ENCODE measurements at places on chromosomes 6 and 20.
A peak's percentile ranks its signal among the peaks of the same experiment; 100 is the strongest.

DNA sequence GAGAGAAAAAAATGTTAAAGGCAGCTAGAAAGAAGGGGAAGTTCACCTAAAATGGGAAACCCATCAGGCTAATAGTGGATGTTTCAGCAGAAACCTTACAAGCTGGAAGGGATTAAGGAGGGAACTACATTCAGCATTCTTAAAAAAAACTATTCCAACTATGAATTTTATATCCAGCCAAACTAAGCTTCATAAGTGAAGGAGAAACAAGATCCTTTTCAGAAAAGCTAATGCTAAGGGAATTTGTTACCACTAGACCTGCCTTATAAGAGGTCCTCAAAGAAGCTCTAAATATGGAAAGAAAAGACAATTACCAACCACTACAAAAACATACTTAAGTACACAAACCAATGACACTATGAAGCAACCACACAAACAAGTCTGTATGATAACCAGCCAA, 59.2 kb upstream of the SLC35F1 start:
- DNase-seq: no peak

- DNase-seq: no peak
These were observed 54.3 kb upstream of the BMP6 start for GRCh38 chr6:7671581-7671980.

- DNase-seq: peak; percentile 58
These were observed 31.6 kb upstream of the LY86 start for GRCh38 chr6:6556738-6557503.

GRCh38 chr6:106090001-106090400, 3.9 kb downstream of the PRDM1 start:
- DNase-seq: no peak

DNA sequence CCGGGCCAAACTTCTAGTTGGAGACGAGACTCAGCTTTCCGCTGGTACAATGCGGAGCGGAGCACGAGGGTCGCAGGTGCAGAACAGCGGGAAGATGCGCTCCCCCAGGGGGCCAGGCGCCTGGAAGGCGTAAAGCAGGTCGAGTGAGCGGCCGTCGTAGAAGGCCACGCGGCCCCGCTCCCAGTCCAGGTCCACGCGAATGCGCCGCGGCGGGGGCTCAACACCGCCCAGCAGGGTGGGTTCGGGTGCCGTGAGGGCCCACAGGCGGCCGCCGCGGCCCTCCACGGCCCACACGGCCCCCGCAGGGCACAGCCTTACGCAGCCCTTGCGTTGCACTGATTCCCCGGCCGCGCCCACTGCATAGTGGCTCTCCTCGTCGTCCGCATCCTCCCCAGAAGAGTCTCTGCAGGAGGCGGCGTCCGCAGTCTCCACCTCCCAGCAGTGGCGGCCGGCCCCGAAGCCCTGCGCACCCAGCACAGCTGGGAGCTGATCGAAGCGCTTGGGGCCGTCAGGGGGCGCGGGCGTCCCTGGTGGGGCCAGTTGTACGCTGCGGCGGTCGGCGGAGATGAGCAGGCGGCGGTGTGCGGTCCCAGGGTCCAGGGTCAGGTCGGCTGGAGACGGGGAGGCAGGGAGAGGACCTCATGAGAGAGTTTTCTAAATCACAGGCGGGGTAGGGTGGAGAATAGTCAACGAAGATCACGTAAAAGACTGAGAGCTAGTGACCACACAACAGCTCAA, 4.3 kb downstream of the PPP1R11 start:
- DNase-seq: no peak

GRCh38 chr6:82608781-82609180, 245.2 kb downstream of the TPBG start:
- no peak for DNase-seq

DNA sequence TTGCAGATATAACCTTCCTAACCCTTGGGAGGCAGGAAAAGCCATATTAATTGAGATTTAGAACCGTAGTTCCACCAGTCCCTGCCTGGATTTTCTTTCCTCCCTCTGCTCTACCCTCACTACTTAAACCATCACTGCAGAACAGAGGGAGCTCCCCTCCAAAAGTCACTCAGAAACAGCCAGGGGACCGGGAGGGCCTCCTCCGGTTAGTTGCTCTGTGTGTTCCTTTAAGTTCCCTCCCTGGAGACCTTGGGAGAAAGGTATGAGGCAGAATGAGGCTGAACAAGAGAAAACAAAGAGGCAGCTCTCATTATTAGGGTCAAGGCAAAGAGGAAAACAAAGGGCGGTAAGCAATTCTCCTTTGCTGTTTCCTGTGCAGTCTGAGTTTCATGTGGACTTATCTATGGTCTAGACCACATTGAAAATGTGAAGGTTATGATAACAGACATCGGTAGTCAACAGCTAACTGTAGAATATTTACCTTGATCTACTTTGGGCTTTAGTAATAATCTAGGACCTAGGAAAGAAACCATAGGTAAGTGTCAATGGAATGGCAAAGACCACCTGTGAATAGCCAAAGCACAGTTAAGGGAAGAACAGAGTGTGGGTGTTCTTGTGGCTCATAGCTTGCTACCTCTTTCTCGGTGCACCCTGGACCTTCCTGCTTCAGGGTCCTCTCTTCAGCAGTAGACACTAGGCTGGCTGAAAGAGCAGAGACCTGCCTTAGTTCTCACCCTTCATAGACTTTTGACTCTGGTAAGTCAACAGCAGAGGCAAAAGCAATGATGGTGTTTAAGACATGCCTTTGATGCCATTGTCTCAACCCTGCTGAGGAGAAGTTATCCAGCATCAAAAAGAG, 250.9 kb upstream of the CITED2 start:
- DNase-seq: no peak

- DNase-seq: no peak
These were observed 24.7 kb downstream of the TTLL9 start for GRCh38 chr20:31894980-31895675.

DNA sequence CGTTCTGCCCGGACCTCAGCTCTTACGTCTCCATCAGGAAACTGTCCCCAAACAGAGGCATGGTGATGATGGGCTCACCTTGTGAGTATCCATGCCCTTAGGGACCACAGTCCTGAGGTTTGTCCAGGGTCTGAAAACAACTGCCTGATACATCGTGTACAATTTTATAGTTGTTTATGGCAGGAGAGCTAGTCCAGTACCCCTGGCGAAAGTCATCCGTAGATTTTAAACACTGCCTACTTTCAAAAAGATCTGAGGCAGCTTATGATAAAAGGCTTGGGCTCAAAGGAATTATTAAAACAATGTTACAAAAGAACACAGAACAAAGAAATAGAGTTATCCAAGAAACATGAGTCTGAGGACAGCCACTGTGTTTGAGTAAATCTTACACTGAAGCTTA, 14.0 kb downstream of the NTSR1 start:
- DNase-seq: no peak

GRCh38 chr20:17556837-17557674, 12.8 kb upstream of the DSTN start:
- DNase-seq: no peak

DNA sequence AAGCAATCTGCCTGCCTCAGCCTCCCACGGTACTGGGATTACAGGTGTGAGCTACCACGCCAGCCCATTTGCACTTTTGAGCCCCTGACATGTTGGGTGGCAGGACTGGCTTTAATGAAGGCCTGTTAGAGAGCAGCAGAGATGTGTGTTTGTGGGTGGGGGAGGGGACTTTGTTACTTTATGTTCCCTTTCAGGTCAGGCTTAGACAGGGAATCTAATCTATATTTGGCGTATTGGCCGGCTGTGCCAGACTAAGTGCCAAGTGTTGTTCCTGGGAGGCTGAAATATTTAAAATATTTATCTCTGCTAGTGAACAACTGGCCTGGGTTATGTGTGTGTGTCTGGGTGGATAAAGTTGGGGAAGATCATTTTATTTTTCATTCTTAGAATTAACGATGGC, 6.1 kb downstream of the GMPR start:
- DNase-seq: no peak

DNA sequence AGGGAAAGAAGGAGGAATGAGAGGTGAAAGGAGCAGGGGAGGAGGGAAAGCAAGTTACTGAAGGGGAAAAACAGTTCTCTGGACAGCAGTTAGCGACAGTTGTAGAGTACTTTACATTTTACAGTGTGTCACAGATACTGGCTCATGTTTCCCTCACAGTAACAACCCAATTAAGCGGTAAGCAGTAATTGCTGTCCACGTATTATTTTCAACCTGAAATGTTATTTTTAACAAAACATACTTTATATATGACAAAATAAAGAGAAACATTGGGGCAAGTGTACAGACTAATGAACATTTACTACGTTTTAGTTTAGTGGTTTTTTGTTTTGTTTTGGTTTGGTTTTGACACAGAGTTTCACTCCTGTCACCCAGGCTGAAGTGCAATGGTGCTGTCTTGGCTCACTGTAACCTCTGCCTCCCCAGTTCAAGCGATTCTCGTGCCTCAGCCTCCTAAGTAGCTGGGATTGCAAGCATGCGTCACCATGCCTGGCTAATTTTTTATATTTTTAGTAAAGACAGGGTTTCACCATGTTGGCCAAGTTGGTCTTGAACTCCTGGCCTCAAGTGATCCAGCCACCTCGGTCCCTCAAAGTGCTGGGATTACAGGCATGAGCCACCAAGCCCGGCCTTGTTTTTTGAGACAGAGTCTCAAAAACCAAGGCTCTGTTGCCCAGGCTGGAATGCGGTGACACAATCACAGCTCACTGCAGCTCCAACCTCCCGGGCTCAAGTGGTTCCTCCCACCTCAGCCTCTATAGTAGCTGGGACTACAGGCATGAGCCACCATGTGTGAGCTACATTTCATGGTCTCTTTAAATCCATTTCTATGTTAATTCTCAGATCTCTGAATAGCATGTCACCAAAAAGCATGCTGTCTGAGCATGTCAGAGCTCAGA, 22.6 kb upstream of the BTN3A2 start:
- DNase-seq: peak; percentile 46

DNA sequence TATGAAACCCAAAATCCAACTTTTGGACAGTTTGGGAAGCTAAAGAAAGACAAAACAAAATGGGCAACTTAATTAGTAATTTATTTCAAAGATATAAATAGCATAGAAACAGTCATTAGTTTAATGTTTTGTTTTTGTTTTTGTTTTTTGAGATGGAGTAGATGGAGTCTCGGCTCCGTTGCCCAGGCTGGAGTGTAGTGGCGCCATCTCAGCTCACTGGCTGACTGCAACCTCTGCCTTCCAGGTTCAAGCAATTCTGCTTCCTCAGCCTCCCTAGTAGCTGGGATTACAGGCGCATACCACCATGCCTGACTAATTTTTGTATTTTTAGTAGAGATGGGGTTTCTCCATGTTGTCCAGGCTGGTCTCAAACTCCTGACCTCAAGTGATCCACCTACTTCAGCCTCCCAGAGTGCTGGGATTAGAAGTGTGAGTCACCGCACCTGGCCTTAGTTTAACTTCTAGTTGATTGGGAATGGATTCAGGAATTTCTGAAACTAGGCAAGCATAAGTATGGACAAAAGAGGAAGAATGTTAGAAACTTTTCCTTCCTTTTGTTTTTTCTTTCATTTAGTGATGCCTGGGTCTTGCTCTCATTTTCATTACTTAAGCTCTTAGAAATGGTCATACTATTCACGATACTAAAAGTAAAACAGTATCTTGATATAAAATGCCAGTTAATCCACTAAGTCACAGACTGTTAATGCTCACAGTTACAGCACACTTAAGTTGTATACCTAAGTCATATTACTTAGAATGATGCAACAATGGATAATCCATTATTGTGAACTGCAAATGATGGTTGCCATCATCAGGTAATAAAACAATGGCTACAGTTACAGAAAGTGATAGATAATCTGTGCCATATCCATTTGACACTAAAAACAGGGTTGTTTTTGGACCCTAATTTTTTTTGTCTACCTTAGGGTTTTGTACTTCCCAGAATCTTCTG, 8.2 kb downstream of the SENP6 start:
- DNase-seq: no peak

DNA sequence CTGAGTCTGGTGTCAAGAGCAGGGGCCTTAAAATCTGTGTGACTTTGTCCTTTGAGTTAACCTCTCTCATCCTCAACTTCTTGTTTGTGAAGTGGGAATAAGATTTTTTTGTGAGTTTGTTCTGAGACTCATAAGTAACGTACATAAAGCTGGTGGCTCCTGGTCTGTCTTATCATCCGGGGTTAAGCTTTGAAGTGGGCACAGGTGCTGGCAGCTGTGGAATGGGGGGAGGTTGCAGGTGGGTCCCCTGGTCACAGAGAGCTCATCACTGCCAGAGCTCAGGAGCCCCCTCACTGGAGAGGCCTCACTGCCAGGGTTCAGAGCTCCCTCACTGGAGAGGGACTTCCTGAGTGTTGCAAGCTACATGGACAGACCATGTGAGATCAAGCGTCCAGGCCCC, 174.1 kb downstream of the NRN1 start:
- DNase-seq: no peak

DNA sequence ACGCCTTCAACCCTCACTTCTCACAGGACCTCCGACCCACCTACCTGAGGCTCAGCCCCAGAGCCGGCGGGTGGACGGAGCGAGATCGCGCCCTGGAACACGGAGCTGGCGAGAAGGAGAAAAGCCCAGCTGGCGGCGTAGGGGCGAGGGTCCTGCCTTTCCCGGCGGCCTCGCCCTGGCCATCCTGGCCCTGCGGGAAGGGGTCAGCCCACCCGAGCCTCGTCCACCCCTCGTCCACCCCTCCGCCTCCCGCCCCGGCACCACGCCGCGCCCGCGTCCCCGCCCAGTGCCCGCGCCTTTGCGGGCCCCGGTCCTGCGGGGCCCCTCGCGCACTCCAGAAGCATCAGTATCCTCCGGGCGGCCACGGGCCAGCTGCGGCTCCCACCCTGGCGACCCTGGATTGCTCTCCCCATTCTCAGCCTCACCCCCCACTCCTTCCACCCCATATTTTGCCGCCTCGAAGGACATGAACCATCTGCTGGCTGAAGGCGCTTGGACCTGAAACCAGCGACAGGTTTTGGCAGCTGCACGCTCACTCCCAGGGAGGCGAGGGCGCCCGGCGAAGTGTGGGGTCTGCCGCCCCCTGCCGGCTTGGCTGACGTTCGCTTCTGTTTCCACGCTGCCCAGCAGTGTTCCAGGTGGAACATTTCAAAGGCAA, 65.1 kb downstream of the PLG start:
- DNase-seq: peak; percentile 73

DNA sequence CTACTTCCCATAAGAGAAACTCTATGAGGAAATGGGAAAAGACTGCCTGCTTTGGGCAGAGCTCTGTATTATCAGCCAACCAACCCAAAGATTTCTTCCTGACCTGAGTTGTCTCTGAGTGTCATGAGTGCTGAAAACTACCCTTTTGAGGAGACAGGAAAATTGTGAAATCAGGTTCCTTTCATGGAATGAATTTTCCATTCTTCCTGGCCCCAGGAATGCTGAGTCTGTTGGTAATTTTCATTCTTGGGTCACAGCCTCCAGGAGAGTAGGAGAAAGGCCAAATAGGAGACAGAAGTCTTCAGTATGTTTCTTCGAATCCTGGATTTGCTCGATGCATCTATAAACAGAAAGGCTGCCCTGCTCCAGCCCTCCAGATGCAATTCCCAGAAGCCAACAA, 53.6 kb downstream of the SCML4 start:
- no peak for DNase-seq

- DNase-seq: no peak
These were observed 129.5 kb downstream of the ASCC3 start for GRCh38 chr6:100751590-100751989.

- DNase-seq: peak; percentile 71
These were observed 288.3 kb upstream of the ZNF337 start for GRCh38 chr20:25984933-25985332.
